ENCODE measurements at places on chromosomes 11 and 22. TPM values are rescaled to one million over a fixed set of nuclear protein-coding genes. Genes with fewer than 3 reads are reported as not detected.

The MUC6 gene
- not detected for total RNA-seq

The ZC3H7B gene
- 30.3 TPM for total RNA-seq

- no peak for DNase-seq
Measured at GRCh38 chr11:45071232-45071631, 75.2 kb upstream of the PRDM11 start.

DNA sequence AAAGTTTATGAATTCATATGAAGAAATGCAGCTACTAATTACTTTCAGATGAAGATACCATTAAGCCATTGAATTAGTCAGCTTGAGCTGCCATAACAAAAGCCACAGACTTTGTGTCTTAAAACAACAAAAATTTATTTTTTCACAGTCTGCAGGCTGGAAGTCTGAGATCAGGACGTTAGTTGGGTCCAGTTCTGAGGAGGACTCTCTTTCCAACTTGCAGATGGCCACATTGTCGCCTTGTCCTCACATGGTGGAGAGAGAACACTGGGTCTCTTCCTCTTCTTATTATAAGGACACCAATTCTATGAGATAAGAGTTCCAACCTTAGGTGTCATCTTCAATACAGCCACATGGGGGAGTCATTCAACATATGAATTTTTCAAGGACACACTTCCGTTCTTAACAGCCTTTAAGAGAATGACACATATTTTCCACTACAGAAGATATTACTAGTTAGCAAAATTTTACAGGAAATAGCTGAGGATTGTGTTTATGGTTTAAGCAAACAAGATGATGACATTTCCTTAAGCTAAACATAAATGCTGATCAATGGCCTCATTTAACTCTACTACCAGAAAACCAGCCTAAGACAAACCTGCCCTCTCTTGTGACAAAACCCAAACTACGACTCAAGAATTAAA is 56.0 kb downstream of the DCUN1D5 start:
- peak; percentile 76 for DNase-seq

GRCh38 chr11:69928121-69928520 is 108.9 kb upstream of the FGF3 start:
- DNase-seq = no peak

DNA sequence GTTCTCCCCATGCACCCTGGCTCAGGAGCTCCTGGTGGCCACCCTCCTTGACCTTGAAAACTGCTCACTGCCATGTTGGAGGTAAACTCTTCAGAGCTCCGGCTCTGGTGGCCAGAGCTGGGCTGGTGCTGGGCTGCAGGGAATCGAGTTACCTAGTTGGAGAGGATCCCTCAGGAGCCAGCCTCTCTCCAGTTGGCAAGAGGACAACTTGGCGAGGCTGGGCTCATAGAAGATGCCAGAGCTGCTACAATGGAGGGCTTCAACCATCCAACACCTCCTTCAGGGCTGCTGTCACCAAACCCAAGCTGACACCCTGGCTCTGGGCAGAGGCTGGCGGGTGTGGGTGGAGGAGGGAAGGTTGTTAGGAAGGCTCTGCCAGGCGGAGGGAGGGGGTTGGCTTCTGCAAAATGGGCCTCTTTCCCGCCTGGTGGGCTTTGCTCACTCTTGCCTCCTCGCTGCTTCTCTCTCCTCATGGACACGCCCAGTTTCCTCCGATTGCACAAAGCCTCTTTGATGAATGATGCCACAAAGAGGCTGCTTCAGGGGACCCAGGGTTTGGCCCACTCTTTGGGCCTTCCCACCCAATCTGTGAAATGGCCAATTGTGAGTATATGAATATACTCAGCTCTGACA is 53.1 kb downstream of the THAP12 start:
- DNase-seq = no peak

DNA sequence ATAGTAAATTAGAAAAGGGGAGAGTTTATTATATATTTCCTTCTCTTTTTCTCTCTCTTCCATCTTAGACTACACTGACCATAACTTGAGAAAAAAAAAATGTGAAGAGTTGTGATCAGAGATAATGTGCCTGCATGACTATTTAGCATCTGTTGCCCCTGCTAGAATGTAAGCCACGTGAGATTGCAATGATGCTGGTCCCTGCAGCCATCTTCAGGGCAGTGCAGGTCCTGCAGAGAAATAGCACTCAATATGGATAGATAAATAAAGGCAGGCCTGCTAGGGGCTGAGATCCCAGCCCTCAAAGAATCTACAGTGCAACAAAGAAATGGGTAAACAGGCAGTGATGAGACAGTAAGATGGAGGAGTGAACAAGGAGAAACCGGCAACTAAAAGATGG is 7.8 kb upstream of the DKK3 start:
- no peak for DNase-seq
